ENCODE measurements at places on chromosomes 11 and 22. TPM values are rescaled to one million over a fixed set of nuclear protein-coding genes. Genes with fewer than 3 reads are reported as not detected.

DNA sequence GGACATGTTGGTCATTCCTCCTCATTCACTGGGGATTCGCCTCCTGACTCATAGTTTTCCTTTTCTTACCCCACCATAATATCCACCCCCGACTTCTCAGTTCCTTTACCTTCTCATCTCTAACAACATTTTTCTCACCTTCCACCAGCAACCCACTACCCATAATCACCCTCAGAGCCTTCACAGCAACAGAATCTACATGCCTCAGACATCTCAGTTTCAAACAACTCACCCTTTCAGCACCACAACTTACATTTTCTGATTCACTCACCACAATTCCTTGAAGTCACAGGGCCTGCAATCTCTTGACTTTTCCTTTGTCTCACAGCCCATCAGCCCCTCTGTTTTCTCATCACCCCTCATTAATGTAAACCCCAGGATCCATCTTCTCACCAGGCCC, 2.3 kb upstream of the MTNR1B start:
- H3K36me3 ChIP-seq, result no peaks in the 10 kb centered on the region
- H3K27ac ChIP-seq, result no peak overlapping the region
- H3K4me1 ChIP-seq, result no peaks in the 10 kb centered on the region
- peaks cover 43% of the 10 kb centered on the region for H3K27me3 ChIP-seq

Gene LRP4
- 11.0 TPM for total RNA-seq

GRCh38 chr11:65976216-65977176, 15.0 kb downstream of the SART1 start:
- DNase-seq, result no peak
- no peaks in the 10 kb centered on the region for H3K4me1 ChIP-seq
- H3K27me3 ChIP-seq, result no peaks in the 10 kb centered on the region
- peaks cover 15% of the 10 kb centered on the region for H3K36me3 ChIP-seq
- H3K4me3 ChIP-seq, result no peak overlapping the region
- no peak overlapping the region for H3K27ac ChIP-seq

Gene HTR3B
- total RNA-seq, result not detected

DNA sequence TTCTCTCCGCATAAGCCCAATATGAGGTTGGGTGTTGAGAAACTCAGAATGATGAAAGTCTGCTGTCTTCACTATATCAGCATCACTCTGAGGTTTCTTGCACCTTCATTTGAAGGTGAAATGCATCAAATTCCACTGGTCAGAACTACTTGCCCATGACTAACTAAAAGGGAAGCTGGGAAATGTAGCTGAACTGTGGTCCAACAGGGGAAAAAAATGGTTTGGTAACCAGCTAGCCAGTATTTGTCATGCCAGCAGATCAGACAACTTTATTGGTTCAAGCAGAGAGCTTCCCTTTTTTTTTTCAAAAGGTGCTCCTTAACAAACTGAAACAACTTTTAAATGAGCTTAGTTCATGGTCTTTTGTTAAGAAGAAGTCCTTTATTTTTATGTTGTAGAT, 14.2 kb upstream of the PIK3C2A start:
- H3K27me3 ChIP-seq, result no peaks in the 10 kb centered on the region
- no peak overlapping the region for H3K27ac ChIP-seq
- no peaks in the 10 kb centered on the region for H3K36me3 ChIP-seq
- peaks cover 4% of the 10 kb centered on the region for H3K4me1 ChIP-seq
- no peak for DNase-seq

Gene OR10A2
- not detected for total RNA-seq

DNA sequence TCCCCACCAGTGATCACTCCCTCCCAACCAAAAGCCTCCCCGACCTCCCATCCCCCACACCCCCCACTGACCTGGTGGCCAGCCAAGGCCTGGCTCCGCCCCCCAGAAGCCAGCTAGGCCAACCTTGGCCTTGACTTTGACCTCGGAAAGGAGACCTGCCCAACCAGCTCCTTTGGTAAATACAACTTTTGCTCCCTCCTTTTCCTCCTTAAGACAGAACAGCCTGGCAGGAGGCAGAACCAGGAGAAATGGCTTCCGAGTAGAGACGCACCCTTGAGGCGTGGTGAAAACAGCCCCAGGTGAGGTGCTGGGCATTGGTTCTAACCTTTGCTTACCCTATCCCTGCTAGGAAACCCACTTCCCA, 27.0 kb downstream of the PLEKHA7 start:
- no peaks in the 10 kb centered on the region for H3K27me3 ChIP-seq
- H3K27ac ChIP-seq, result peak overlapping the region; percentile 94
- H3K4me3 ChIP-seq, result peak overlapping the region; percentile 33
- peaks cover 52% of the 10 kb centered on the region for H3K4me1 ChIP-seq
- H3K36me3 ChIP-seq, result peaks cover 6% of the 10 kb centered on the region

DNA sequence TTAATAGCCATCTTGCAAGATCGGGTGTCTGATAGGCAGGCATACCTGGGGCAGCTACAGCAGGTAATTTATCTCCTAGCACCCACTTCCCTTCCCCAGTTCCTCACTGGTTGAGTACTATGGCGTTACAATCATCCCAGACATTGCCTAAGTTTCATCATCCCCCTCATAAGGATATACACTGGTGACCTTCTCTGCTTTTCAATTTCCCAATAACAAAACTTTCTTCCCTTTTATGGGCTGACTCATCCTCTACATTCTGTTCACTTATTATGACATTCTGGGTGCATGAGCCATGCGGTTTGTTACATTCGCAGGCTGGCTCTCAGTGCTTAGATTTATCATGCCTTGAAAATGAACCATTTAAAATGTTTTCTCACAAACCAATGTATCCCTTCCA, 5.0 kb upstream of the MRPL11 start:
- no peaks in the 10 kb centered on the region for H3K36me3 ChIP-seq
- H3K27me3 ChIP-seq, result peaks cover 3% of the 10 kb centered on the region
- H3K27ac ChIP-seq, result no peak overlapping the region
- H3K4me3 ChIP-seq, result no peak overlapping the region
- H3K4me1 ChIP-seq, result peaks cover 3% of the 10 kb centered on the region
- no peak for DNase-seq

- H3K36me3 ChIP-seq, result no peaks in the 10 kb centered on the region
- peaks cover 17% of the 10 kb centered on the region for H3K27me3 ChIP-seq
- H3K4me3 ChIP-seq, result no peak overlapping the region
- H3K4me1 ChIP-seq, result peaks cover 3% of the 10 kb centered on the region
Measured at GRCh38 chr22:48947636-48948035, 880.0 kb downstream of the BRD1 start.

Gene IRAG1
- total RNA-seq, result 5.4 TPM

Gene KDELR3
- 5.7 TPM for total RNA-seq

- H3K4me3 ChIP-seq, result no peak overlapping the region
- peaks cover 3% of the 10 kb centered on the region for H3K36me3 ChIP-seq
- peaks cover 32% of the 10 kb centered on the region for H3K4me1 ChIP-seq
- no peak overlapping the region for H3K27ac ChIP-seq
Measured at GRCh38 chr11:63867511-63867910, 28.6 kb downstream of the MARK2 start.

DNA sequence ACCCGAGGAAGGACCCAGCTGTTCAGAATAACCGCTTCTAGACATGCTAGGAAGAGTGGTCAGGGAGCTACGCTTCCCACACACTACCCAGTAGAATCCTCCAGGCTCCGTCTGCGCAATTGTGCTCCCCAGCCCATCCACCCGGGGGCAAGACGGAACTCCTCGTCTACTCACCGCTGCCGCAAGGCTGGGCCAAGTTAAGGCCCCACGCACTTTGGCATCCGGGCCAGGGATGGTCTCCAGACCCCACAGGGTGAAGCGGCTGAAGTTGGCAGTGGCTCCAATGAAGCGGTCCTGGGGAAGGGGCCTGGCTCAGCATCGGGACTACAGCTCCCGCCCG, 757 bp downstream of the RNASEH2C start:
- peaks cover 1% of the 10 kb centered on the region for H3K27me3 ChIP-seq
- H3K36me3 ChIP-seq, result peaks cover 12% of the 10 kb centered on the region
- peak overlapping the region; percentile 62 for H3K27ac ChIP-seq
- H3K4me3 ChIP-seq, result peak overlapping the region; percentile 85
- DNase-seq, result no peak

- DNase-seq, result no peak
- peaks cover 22% of the 10 kb centered on the region for H3K36me3 ChIP-seq
- no peak overlapping the region for H3K4me3 ChIP-seq
- H3K27ac ChIP-seq, result no peak overlapping the region
- no peaks in the 10 kb centered on the region for H3K4me1 ChIP-seq
Measured at GRCh38 chr11:76095891-76096290, 110.4 kb downstream of the WNT11 start.

- peaks cover 11% of the 10 kb centered on the region for H3K36me3 ChIP-seq
- no peak for DNase-seq
- no peaks in the 10 kb centered on the region for H3K4me1 ChIP-seq
- no peak overlapping the region for H3K4me3 ChIP-seq
- H3K27me3 ChIP-seq, result no peaks in the 10 kb centered on the region
Measured at GRCh38 chr11:74650498-74650897, 58.1 kb downstream of the POLD3 start.

DNA sequence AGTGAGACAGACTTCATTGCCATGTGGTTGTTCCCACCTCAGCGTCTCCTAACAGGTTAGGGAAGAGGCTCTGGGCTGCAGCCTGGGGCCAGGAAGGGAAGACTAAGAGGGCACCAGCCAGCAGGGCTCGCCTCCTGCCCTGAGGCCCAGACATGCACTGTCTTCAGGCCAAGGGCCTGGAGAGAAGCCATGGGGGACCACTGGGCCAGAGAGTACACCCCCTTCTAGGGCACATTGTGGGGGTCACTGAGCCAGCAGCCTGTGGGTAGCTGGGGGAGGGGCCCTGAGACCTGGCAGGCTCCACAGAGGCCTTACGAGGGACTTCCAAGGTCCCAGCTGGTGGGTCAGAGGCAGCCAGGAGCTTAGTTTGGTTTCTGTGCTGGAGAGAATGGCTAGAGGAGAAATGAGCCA, 25.0 kb upstream of the MYRF start:
- no peaks in the 10 kb centered on the region for H3K4me1 ChIP-seq
- DNase-seq, result no peak
- H3K27me3 ChIP-seq, result no peaks in the 10 kb centered on the region
- H3K36me3 ChIP-seq, result peaks cover 9% of the 10 kb centered on the region
- no peak overlapping the region for H3K27ac ChIP-seq

Gene AMBRA1
- total RNA-seq, result 45.3 TPM

Gene MRGPRE
- not detected for total RNA-seq

DNA sequence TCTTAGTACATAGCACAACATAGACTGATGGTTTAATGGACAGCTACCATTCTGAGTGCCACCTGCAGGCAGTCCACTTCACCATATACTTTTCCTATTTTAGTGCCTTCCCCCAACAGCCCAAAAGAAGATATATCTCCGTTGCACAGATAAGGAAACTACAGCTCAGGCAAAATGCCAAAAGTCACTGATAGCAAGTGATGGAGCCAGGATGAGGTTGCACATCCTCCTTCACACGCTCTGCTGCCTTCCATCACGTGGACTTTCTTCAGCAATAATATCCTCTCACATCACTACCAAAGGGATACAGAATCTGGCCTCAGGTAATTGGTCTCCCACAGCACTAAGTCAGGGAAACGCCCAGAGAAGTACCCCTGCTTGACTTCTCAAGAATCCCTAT, 7.5 kb downstream of the TCF20 start:
- H3K27me3 ChIP-seq, result no peaks in the 10 kb centered on the region
- peaks cover 16% of the 10 kb centered on the region for H3K4me1 ChIP-seq
- H3K27ac ChIP-seq, result no peak overlapping the region
- no peak for DNase-seq
- no peak overlapping the region for H3K4me3 ChIP-seq
- H3K36me3 ChIP-seq, result no peaks in the 10 kb centered on the region

- peaks cover 8% of the 10 kb centered on the region for H3K36me3 ChIP-seq
- H3K27ac ChIP-seq, result no peak overlapping the region
- DNase-seq, result no peak
- H3K4me1 ChIP-seq, result peaks cover 2% of the 10 kb centered on the region
Measured at GRCh38 chr11:108768370-108768769, 103.5 kb downstream of the DDX10 start.

Gene TTC36
- 2.2 TPM for total RNA-seq

Gene ARVCF
- 101 TPM for total RNA-seq

GRCh38 chr22:44291674-44292360, 20.9 kb downstream of the SHISAL1 start:
- H3K4me1 ChIP-seq, result peaks cover 1% of the 10 kb centered on the region
- H3K4me3 ChIP-seq, result no peak overlapping the region
- peaks cover 2% of the 10 kb centered on the region for H3K36me3 ChIP-seq
- peak overlapping the region; percentile 78 for H3K27ac ChIP-seq

Gene SCGB1D2
- not detected for total RNA-seq

DNA sequence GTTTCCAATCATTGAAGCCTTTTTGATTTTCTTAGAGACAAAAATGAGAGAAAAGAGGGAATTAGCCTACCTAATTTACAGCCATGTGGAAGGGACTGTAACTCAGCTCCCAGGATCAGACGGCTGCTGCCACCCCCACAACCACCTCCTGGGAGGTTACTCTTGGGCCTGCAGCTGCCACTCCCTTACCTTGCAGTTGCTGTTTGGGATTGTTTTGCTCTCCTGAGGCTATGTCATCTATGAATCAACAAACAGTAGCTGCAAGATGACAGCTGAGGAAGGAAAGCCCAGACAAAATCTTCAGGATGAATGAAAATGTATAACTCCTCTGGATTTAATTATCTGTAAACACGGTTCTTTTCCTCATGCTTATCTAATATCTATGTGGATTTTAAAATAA, 28.0 kb upstream of the ZC3H12C start:
- no peak for DNase-seq
- H3K36me3 ChIP-seq, result no peaks in the 10 kb centered on the region
- H3K27me3 ChIP-seq, result no peaks in the 10 kb centered on the region
- no peaks in the 10 kb centered on the region for H3K4me1 ChIP-seq
- no peak overlapping the region for H3K4me3 ChIP-seq

- H3K4me1 ChIP-seq, result peaks cover 38% of the 10 kb centered on the region
- H3K36me3 ChIP-seq, result no peaks in the 10 kb centered on the region
Measured at GRCh38 chr11:117823294-117823945, 1.1 kb downstream of the FXYD2 start.

Gene LRRC4C
- total RNA-seq, result 2.0 TPM
